ENCODE measurements at places on chromosomes 3 and 15.

DNA sequence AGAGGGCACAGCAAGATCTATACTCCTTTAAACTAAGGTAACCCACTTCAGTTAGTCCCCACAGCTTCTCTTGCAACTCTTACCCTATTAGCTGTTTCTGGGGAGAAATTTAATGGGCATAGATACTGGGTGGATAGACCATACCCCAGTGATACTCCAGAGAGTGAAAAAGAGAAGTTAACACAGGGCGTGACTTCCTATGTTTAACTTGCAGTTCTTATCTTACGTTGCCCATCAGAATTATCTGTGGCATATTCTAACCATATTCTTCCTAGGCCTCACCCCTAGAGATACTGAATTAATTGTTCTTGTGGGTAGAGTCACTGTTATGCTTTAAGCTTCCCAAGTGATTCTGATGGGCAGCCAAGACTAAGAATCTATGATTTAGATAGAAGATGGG is 485.4 kb upstream of the TPRG1 start:
- no peak for DNase-seq

GRCh38 chr3:55169608-55170072 is 241.8 kb upstream of the LRTM1 start:
- no peak for DNase-seq

GRCh38 chr3:49076646-49077045 is 17.2 kb downstream of the QRICH1 start:
- DNase-seq: no peak

DNA sequence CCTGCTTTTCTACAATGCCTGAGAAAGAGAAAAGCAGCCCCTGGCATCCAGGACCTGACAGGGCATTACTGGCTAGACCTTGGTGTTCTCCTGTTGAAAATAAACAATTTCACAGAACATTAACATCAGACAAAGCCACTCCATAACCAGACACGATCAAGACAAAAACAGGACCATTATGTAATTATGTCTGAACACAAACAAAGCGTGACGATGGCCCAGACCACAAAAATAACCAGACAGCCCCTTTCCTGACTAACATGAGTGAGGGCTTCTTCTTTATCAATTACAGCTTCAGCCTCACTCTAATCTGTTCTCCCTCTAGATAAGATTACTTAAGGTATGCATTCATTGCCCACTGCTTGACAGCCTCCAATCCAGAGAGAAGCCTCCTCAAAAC is 172.7 kb upstream of the LMCD1 start:
- DNase-seq: no peak

DNA sequence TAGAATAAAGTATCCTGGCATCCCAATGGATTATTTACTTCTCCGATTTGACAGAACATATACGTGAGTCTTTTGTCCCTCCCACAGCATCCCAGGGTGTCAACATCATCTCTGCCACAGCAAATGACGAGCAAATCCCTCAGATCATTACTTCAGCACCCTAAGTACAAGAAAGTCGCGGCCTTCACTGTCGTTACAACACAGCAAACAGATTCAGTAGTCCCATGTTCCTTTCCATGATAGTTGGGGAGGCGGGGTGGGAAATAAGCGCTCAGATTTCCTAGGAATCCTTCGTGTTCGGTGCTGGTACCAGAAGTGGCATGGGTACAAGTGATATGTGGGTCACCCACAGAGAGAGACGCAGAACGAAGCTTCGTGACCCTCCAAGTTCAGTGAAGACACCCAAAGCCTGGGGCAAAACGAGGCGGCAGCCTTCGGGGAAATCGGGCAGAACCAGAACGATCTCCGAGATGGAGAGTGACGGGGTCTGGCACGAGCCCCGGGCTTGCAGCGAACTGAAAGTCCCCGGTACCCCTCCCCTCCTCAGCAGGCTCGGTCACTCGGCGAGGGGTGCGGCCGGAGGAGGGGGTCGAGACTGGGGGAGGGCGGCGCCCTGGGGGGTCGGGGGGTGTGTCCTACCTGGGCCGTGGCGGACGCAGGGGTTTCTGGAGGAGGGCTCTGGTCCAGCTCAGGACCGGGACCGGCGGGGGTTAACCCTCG is 619 bp downstream of the TTBK2 start:
- no peak for DNase-seq

DNA sequence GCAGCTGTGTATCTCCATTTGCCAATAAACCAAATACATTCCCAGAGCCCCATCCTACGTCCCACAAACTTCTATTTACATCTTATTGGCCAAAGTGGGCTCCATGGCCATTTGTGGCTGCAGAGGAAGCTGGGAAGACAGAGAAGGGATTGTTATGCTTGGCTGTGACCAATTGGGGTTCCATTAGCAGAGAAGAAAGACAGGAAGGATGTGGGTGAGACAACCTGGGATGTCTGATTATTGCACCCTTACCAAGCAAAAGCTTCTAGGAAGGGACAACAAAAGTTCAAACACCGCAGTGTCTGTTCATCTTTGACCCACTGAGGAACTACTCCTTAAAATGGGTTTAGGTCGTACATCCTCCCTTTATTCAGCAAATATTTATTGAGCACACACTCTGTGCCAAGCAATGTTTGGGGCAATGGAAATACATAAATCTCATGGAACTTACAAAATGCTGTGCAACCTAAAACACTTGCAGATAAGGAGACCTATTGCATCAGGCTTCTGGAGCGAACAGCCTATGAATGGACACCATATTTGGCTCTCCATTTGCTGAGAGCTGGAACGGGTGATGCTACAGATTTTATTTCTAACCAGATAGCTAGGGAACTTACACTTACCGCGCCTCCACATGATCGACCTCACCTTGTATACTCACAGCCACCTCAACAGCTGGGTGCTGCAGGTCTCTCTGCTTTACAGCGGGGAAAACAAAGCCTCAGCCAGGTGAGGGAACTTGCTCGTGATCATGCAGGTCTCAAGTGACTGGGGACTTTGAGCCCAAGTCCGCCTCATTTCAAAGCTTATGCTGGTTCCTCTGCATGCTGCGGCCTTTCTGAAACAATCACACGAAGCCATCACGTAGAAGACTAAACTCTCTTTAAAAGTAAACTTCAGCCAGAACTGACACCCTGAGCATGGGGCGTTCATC is 21.4 kb upstream of the NR2E3 start:
- no peak for DNase-seq

- no peak for DNase-seq
Measured at GRCh38 chr3:114928989-114929640, 218.0 kb downstream of the ZBTB20 start.

DNA sequence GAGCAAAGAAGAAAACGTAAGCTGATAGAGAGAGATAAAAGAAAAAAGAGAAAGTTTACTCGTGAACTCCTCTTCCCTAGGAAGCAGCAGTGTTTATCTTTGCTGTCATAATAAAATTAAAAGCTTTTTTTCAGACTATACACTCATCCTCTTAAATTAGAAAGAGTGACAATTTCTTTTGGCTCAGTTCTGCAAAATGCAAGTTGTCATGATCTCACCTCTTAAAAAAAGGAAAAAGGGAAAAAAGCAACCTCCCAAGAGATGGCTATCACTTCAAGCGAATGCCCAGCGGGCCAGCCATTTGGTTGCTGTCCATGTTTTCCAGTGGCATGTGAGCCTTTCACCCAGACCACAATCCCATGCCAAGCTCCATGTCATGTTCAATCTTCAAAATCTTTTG is 7.0 kb upstream of the THBS1 start:
- no peak for DNase-seq

GRCh38 chr15:63066272-63066671 is 23.7 kb downstream of the TPM1 start:
- DNase-seq: no peak
